Myocyte (in vitro differentiated cells): ENCODE measurements at places on chromosomes 2 and 18. TPM values are rescaled to one million over a fixed set of nuclear protein-coding genes. Genes with fewer than 3 reads are reported as not detected.

- DNase-seq: no peak
Observed at GRCh38 chr2:120910956-120911951, 175.6 kb downstream of the GLI2 start.

DNA sequence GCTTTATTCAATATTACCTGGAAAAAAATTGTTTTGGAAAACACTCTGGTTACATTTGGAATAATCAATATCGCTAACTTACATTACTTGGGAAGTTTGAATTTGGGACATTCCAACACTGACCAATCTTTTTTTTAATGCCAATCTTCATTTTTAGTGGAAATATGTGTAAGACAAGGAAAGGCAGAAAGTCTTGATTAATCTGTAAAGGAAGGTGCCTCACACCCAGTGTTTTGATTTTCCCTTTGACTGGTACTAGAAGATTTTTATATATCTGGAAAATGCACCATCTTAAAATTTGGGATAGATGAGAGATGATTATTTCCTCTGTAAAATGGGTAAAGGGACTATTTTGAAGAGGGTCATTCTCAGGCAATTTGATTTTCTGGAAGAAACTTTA lies 879.2 kb upstream of the ZEB2 start:
- DNase-seq: no peak

Gene NTSR2
- total RNA-seq: not detected in 2 replicates

- DNase-seq: no peak
Observed at GRCh38 chr2:178994264-178994663, 55.7 kb downstream of the CCDC141 start.

Gene DCDC2C
- not detected in 2 replicates for total RNA-seq

- no peak for DNase-seq
Observed at GRCh38 chr2:67304300-67304890, 92.7 kb upstream of the ETAA1 start.

- DNase-seq: no peak
Observed at GRCh38 chr18:33116376-33116775, 324.1 kb downstream of the CCDC178 start.

Gene OXER1
- total RNA-seq: 0.32 and 1.0 TPM in 2 replicates

Gene COLEC11
- not detected in 2 replicates for total RNA-seq

- peak; percentile 40 for DNase-seq
Observed at GRCh38 chr2:236352761-236353593, 88.8 kb upstream of the ASB18 start.

- DNase-seq: no peak
Observed at GRCh38 chr2:69692424-69692823, 48.9 kb upstream of the AAK1 start.

Gene DNAJC5G
- not detected in 2 replicates for total RNA-seq

GRCh38 chr2:190765386-190766173 lies 115.0 kb upstream of the GLS start:
- DNase-seq: peak; percentile 60

Gene D2HGDH
- total RNA-seq: 17.3 and 23.7 TPM in 2 replicates

Gene DYNAP
- not detected in 2 replicates for total RNA-seq

Gene DES
- 10,265 and 13,585 TPM in 2 replicates for total RNA-seq

DNA sequence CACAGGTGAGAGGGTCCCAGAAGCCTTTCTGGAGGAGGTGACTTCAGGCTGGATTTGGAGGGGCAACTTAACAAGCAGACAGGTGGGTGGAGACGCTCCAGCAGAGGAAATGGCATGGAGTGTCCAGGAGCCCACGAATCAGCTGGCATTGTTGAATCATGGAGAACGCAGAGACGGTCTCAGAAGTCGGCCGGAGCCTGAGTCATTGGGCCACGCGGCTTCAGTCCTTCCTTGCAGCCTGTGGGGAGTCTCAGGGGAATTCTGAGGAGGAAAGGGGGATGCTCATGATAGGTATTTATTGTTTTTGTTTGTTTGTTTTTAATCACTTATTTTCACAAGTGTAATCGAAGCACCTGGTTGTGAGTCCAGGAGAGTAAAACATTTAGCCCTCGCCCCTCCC lies 184.6 kb upstream of the HDAC4 start:
- no peak for DNase-seq

DNA sequence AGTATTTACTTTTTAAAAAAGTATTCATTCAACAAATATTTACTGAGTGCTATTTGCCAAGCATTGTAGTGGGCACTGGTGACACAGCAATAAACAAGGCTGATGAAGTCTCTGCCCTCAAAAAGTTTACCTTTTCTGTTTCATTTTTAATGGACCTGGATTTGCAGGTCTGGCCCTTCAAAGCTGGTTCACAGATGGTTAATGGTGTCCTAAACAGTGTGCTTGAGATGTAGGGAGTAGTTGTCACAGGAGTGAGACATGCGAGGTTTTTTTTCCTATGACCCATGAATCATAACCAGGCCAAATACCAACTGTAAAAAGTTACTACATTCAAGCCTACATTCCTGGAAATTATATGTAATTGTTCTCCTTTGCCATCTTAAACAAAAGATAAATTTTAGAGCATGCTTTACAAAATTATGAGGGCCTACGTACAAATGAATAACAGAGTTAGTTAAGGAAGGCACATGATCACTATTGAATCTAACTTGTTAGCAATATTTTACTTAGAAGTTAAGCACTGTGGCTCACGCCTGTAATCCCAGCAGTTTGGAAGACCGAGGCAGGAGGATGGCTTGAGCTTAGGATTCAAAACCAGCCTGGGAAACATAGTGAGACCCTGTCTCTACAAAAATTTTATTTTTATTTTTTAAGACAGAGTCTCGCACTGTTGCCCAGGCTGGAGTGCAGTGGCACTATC lies 223.9 kb downstream of the MBD5 start:
- peak; percentile 17 for DNase-seq

DNA sequence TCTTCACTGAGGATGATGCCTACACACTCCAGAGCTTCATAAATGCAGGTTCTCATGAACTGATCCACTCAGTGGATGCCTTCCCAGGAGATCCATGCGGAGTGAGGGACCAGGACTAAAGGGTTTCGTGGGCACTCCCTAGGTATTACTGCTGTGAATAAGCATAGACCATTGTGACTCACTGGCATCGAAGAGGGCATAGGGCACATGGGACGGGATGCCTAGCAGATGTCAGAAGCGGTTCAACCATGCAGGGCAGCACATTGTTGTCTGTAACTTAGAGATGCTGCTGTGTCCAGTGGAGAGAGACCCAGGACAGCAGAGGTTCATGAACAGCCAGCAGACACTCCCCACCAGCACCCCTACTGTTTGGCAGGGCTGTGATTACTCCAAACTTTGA lies 17.2 kb downstream of the GKN2 start:
- DNase-seq: no peak

Gene FHOD3
- 23.2 and 57.5 TPM in 2 replicates for total RNA-seq

Gene GALNT3
- total RNA-seq: 0.16 and 0.37 TPM in 2 replicates

Gene FOXD4L1
- total RNA-seq: 0.26 and 0.43 TPM in 2 replicates

- DNase-seq: no peak
Observed at GRCh38 chr18:77254711-77255405, 5.2 kb downstream of the GALR1 start.

DNA sequence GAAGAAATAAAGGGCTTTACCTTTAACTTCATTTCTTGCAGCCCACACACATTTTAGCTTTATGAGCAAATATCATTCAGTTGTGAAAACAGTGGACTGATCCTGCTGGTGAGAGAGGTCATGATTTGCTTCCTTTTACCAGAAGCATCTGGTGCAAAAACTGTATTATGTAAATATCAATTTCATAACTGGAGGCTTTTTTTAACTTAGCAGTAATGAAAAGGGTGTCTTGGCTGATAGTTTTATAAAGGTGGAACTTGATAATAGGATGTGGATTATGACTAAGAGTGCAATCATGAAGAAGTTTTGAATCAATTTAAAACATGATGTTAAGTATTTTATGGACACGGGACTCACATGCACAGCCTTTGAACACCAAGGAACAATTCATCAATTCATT lies 304.4 kb downstream of the GULP1 start:
- DNase-seq: peak; percentile 44
